ENCODE measurements at places on chromosomes 3 and 15.

- DNase-seq: no peak
These were observed 311.4 kb downstream of the UNC13C start for GRCh38 chr15:54289590-54290136.

DNA sequence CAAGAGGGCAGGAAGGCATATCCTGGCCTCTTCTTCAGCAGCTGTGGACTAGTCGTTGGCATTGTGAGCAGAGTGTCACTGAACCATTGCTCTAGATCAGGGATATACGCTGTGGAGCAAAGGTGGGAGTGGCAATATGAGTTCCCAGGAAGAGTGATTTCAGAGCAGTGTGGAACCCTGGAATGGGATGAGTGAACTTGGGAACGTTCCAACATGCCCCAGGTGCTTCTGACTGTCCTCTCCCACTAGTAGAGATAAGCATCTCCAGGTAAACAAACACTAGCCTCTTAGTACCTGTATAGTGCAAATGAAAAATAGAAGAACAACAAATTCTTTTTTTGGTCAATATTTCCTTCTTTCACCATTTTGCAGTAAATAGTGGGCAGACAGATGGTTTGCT lies 123.6 kb upstream of the VEPH1 start:
- no peak for DNase-seq

- peak; percentile 45 for DNase-seq
These were observed 143.6 kb upstream of the BHLHE40 start for GRCh38 chr3:4835616-4836043.

- DNase-seq: no peak
These were observed 6.6 kb upstream of the MCF2L2 start for GRCh38 chr3:183434992-183435391.

DNA sequence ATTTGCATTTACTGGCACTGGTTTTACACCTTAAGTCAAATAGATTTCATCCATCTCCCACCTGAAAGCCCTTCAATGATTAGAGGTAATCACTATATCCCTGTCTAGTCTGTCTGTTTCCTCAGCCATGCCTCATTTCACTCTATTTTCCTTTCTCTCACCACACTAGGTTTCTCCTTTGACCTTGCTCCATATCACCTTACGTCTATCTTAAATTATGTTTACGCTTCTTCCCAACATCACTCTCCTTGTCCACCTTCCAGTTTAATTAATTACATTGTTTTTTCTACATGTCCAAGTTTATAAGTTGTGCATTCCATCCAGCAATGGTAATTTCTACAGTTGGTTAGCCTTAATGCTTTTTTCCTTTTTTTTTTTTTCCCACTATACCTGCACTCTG lies 396.7 kb upstream of the PDZRN3 start:
- no peak for DNase-seq

DNA sequence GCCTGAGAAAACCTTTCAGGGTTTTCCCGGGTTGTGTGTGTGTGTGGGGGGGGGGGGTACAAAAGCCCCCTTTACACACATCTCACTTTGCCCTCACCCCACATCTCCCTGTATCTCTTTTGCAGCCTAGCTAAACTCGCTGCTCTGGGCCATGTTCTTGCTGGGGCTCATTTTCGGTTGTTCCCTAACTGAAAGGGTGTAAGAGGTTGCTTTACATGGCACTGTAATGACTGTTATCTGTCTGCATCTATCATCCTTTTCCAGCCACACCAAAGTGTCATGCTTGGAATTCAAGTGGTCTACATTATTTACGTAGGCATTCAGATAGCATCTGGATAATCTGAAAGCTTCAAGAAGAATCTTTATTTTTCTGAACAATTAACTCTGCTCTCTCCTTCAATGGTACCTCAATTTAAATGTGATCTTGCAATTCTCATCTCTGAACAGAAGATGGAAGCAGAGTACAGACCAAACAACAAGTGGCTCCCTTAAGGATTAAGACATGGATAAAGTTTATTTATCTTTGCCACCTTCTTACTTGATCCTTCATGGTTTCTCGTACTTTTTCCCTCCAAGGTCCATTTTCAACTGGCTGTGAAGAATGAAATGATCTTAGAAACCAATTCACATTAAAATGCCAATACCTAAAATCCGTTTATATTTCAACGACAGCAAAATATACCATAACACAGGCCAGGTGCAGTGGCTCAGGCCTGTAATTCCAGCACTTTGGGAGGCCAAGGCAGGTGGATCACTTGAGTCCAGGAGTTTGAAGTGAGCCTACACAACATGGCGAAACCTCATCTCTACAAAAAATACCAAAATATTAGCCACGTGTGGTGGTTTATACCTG lies 34.9 kb downstream of the DCLK3 start:
- DNase-seq: peak; percentile 74

- no peak for DNase-seq
These were observed 17.2 kb downstream of the TSEN2 start for GRCh38 chr3:12501360-12502020.

- DNase-seq: no peak
These were observed 52.3 kb downstream of the SH3GL3 start for GRCh38 chr15:83499476-83499875.

DNA sequence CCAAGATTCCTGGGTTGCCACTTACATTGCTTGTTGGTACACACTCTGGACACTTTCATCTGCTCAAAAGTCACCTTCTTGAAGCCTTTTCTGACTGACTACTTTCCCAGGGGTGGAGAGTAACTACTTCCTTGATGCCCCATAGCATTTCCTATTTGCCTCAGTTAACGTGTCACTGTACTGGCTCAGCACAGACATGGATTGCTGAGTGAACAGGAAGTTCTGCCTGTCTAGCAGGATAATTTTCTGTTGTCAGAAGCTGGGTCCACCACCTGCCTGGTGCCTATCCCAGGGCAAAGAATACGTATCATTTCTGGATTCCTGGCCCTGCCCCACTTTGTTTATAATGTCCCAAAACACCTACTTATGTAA lies 15.3 kb upstream of the ABHD17C start:
- no peak for DNase-seq

- DNase-seq: no peak
These were observed 8.1 kb upstream of the ARNT2 start for GRCh38 chr15:80396096-80396495.

DNA sequence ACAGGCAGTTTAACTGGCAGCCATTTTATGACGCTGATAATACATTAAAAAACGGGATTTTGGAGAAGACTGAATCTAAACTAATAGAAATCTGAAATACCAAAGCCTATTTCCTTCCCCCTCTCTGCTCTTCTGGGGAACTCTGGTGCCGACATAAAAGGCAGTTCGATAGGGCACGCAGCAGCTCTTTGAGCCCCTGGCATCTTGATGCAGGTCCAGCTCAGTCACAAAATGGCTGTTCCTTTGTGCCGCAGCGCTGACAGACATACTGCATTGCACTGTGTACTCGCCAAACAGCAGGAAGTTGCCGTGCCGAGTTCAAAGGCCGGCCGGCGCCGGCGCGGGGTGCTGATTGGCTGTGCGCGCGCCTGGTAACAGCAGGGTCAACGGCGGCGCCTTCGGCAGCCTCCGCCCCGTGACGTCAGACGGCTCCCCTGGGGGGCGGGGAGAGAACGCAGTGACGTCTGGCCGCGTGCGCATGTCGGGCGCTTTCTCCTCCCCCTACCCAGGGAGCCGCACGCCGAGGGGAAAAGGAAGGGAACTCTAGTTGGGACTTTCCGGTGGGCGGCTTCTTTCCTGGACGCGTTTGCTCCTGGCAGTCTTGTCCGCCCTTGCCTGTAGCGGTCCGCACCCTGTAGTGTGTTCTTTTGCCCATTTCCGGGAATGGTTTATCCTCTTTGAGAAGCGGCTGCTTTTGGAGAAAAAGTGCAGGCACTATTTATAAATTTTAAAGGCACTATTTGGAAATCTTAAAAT lies 4.0 kb downstream of the CHD2 start:
- peak; percentile 99 for DNase-seq

- DNase-seq: peak; percentile 7
These were observed 454.7 kb downstream of the PYDC2 start for GRCh38 chr3:191915712-191916111.

DNA sequence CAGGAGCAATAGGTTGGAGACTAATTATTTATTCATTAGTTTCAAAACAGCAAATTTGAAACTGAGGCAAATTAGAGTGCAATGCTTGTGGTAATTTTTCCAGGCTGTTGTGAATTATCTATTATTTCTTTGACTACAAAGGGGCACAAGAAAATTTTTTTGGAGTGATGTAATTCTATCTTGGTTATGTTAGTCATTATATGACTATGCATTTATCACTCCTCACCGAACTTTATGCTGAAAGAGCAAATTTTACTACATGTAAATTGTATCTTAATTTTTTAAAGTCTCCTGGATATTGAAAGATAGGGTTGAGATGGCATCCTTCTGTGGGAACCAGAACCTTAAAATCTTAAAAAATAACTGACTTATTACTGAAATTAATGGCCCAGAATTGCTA lies 320.0 kb upstream of the ROBO1 start:
- peak; percentile 34 for DNase-seq

DNA sequence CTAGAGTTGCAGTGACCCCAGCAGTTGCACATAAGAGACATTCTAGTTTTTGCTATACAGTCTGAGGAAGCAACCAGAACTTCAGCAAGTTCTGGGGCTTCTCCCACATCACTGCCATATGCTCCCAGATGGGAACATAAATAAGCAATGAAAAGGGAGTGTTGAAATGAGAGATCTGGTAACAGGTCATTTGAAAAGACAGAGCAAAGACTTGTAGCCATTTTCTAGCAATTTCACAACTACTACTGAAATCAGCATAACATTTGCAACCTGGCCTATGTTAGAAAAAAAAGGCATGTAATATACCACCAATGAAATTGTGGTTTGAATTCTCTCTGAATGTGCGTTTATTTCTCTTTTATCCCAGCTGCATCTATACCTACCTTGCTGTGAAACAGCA lies 57.5 kb downstream of the NUDT16 start:
- DNase-seq: no peak

DNA sequence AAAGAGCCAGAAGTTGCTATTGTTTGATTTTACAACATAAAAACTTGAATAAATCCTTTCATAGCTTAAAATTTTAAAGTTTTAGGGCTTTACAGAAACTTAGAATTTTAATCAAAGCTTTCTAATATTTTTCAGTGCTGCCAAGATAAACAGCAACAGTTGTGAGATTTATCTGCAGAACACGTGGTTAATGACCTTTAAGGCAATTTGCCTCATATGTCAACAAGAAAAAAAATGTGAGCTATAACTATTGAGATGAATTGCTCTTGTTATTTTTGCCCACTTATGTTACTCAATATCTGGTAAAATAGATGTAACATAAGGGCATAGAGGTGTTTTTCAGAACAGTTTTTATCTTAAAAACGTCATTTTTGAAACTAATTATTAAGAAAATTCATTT lies 96.7 kb upstream of the NECTIN3 start:
- DNase-seq: no peak

DNA sequence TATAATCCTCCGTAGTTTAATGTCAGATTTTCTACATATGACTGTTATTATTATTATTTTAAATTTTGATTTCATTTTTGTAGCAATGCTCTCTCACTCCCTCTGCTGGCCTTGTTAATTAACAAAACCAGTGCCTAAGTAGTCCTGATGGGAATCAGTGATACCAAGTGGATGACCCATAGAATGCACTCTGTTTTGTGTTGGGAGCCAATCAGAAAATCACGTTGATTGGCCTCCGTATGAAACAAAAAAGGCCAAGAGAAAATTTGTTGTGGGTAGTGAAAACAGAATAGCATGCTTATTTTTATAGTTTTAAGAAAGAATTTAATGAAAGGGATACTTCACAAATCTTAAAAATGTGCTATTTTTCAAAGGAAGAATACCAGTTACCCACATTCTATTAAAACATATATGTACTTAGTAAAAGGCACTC lies 34.4 kb upstream of the MEIS2 start:
- DNase-seq: peak; percentile 70

GRCh38 chr3:106029954-106030626 lies 161.3 kb upstream of the CBLB start:
- no peak for DNase-seq

GRCh38 chr3:71010726-71011455 lies 572.6 kb downstream of the FOXP1 start:
- DNase-seq: no peak

DNA sequence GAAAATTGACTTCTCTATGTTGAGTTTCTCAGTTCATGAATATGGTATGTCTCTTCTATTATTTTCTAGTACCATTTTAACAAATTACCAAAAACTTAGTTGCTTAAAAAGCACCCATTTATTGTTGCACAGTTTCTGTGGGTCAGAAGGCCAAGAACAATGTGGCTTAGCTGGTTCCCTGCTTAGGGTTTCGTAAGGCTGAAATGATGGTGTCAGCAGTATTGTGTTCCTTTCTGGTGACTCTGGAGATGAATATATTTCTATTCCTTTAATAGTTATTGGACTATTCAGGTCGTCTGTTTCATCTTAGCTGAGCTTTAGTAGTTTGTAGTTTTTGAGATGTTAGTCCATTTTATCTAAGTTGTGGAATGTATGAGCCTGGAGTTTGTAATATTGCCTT lies 44.9 kb downstream of the IL1RAP start:
- no peak for DNase-seq

GRCh38 chr15:53251996-53252395 lies 461.9 kb upstream of the ONECUT1 start:
- DNase-seq: no peak

DNA sequence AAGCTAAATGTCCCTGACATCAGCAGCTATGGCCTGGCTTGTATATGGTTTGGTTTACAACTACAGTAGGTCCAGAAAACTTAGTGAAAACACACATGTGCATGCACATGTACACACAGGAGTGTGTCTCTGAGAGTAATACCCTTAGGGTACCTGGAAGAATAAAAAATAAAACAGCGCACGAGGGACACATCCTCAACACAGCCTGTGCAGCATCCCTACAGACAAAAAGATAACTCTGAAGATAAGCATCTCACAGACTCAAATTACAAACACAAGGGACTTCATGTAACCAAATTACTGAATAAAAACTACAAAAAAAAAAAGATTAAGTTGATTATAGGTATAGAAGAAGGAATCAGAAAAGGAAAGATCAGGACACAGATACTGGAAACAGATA lies 108.8 kb downstream of the CTNNB1 start:
- DNase-seq: no peak

DNA sequence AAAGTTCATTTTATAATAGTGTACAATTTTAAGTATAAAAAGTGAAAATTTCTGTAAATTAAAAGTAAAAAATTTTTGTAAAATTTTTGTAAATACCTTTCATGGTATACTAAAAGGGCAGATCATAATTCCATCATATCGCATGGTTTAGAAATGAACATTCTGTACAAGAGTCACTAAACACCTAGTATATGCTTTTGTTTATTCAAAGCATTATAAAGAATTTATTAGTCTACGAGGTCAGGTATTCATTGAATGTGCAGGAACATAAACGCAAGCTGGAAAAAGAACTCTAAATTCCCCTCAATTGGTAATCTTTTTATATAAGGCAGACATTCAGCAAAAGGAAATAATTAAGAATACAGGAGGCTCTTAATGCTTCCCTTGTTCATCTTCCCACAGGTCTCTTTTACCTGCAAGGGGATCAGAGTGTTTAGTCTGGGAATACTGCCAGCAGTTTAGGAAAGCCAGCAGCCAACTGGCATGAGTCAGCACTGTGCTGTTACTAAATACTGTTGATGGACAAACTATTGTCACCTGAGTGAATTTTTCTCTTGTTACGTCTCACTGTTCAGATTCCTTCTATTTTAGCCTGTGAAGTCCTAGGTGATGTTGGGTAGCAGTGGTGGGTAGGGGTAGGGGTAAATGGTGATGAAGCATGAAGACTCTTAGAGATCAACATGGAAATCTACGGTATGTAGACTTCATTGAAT lies 70.1 kb downstream of the UQCC5 start:
- DNase-seq: peak; percentile 65

GRCh38 chr3:13750731-13751130 lies 129.1 kb downstream of the WNT7A start:
- no peak for DNase-seq

All from dermis blood vessel endothelial cell (primary cell).